ENCODE measurements at places on chromosomes 3 and 15.

GRCh38 chr3:161744366-161744765 lies 247.8 kb downstream of the OTOL1 start:
- no peak for DNase-seq

DNA sequence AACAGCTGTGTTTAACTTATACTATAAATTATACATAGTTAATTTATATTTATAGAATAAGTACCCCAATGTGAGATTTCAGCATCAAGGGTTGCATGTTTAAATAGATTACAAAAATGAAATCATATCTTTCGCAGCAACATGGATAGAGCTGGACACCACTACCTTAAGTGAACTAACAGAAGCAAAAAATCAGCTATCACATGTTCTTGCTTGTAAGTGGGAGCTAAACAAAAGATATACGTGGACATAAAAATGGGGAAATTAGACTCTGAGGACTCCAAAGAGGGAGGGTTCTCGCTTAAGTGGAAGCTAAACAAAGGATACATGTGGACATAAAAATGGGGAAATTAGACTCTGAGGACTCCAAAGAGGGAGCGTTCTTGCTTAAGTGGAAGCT lies 626.5 kb upstream of the DPPA4 start:
- DNase-seq: no peak

- DNase-seq: no peak
Observed at GRCh38 chr3:128863560-128863959, 15.9 kb upstream of the ACAD9 start.

GRCh38 chr3:11304175-11304574 lies 32.0 kb downstream of the ATG7 start:
- DNase-seq: no peak

DNA sequence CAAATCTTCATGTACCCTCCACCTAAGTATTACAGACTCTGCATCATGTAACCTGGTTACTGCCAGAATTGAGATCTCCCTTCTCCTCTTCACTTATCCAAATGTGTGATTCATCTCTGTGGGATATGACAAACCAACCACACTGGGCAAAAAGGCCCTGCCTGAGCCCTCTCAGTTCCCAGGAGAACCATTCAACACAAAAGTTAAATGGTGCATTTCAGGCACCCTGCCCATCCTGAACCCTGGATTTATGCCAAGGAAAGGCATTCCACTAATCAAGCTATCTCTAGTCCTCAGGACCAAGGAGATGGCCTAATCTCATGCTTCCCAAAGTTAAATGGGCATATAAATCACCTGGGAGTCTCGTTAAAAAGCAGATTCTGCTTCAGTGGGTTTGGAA lies 108.5 kb downstream of the TNIK start:
- no peak for DNase-seq
